ENCODE measurements at places on chromosomes 16 and 17.
A peak's percentile ranks its signal among the peaks of the same experiment; 100 is the strongest.

- DNase-seq: peak; percentile 20
These were observed 26.3 kb downstream of the NFE2L1 start for GRCh38 chr17:48074322-48075081.

GRCh38 chr17:4840893-4841242 lies 7.7 kb downstream of the MINK1 start:
- DNase-seq: no peak

DNA sequence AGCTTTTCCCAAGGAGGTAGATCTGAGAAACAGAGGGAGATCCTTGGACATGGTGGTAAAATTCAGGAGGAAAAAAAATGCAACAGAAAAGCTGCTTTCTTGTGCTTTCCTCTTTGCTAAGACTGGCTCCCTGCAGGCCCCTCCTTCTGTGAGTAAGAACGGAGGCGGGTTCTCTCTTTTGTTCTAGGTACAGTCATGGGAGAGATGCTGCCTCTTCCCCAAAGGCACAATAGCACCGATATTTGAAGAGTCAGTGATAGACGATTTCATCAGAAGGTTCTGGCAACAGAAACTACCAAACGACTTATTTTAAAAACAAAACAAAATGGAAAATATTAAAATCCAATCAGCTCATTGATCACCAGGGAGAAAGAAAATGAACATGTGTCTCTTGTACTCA lies 32.6 kb upstream of the KIFC3 start:
- no peak for DNase-seq

DNA sequence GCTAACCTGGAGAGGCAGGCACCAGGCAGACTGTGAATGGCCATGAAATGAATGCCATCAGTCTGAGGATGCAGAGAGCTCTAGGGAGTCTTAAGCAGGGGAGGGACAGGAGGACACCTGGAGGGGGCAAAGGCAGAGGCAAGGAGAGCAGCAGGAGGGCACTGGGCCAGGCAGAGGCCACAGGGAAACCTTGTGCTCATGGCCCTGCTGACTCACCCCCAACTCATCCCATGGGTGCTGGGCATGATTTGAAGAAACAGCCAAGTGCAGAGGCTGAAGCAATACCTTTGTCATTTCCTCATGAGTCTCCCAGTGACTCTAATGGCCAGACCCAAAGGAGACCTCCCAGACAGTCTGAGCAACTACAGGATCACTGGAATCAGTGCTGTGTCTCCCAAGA lies 141.4 kb downstream of the TMEM132E start:
- DNase-seq: no peak

GRCh38 chr17:27244491-27245223 lies 49.3 kb upstream of the WSB1 start:
- no peak for DNase-seq

- DNase-seq: no peak
These were observed 178.5 kb upstream of the TBX2 start for GRCh38 chr17:61221181-61221580.

DNA sequence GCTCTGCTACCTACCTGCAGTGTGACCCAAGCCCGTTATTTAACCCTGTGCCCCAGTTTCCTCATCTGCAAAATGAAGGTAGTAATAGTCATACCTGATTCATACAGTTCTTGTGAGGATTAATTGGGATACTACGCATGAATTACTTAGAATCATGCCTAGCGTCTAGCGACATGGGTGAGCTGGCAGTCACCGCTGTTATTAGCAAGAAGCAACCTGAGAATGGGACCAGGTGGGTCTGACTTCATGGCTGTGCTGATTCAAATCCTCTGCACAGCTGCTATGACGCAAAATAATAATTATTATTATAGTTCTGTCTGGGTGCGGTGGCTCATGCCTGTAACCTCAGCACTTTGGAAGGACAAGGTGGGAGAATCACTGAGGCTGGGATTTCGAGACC lies 7.9 kb downstream of the SOCS1 start:
- DNase-seq: no peak

- no peak for DNase-seq
These were observed 273.8 kb downstream of the C16orf95 start for GRCh38 chr16:87043231-87044031.

DNA sequence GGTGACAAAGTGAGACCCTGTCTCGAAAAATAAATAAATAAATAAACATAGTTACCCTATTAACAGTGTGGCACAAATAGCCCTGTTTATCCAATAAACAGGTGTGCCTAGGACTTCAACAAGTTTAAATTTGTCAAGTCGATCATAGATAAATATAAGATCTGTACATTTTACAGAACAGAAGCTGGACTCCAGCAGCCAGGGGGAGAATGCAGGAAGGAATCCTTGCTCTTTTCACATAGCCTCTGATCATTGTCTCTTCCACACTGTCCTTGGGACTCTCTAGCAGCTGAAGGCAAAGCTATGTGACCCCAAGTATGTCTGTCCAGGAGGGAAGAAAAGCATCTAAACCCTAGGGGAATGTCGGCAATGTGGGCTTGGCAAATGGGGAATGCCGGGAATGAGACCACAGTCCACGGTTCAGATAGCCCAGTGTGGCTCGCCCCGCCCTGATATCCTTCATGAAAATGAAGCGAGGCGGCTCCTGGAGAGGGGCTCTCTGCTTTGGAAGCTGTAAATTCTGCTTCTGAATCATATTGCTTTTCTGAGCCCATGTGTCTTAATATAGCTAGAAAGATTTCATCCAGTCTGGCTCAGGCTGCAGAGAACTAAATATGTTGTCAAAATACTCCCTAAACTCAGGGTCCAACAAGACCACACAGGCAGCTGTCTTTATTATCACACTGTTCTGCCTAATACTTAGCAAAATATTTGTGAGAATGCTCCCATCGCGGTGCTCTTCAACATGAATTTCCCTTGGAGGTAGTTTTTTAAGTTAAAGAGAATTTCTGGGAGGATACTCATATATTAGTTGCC lies 24.9 kb upstream of the GRB2 start:
- no peak for DNase-seq

DNA sequence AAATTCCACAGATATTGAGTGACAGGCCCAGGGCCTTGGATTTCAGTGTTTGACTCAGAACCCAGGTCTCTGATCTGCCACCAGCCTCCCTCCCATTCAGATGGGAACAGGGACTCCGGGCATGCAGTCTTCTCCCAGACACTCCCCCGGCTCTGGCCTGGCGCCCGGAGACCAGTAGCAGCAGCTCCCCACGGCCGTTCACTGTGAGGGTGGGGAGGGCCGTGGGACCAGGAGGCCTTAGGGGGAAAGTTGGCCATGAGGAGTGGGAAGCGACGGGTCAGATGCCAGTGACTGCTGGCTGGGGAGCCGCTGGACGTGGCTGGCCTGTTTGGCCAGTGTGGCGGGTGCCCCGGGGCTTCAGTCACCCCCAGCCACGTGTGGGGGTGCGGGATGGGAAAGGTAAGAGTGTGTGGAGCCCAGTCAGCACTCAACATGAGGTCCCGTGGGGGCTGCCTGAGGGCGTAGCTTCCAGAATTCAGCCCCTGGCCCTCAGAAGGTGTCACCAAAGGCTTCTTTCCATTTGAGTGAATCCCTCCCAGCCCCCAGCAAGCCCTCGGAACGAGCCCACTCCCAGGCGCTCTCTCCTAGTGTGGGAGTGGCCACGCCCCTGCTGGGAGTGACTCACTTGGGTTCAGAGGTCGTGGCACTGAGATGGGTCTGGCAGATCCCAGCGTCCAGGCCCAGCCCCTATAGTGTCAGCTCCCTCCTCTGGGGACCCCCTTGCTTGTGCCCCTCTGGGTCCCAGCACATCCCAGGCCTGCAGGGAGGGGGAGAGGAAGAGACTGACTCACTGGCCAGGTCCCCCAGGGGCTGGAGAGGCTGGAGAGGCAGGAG lies 309.4 kb downstream of the SEC14L1 start:
- DNase-seq: peak; percentile 50

GRCh38 chr16:11669380-11670146 lies 1.3 kb downstream of the SNN start:
- no peak for DNase-seq

DNA sequence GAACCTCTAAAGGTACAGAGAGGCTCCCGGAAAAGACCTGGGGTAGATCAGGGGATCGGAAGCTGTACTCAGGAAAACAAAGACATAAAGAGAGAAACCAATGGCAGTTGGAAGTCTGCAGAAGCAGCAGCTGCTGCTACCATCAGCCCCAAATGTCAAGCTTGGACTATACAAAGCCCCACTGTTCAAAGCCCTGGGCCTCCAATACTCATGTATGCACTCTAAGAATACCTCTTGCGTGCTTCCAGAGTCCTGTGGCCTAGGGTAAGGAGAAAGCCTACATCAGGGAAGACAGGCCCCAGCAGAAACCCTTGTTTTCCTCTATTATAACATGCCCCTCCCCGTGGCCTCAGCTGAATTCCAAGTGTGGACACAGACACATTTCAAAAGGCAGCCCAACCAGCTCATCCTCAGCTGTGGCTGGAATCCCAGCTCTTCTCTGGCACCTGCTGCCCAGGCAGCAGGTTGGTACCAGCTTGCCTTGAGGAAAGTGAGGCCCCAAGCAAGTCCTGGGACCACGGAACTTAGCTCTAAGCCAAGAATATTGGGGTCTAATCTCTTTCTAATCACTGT lies 19.3 kb upstream of the MTMR4 start:
- no peak for DNase-seq

DNA sequence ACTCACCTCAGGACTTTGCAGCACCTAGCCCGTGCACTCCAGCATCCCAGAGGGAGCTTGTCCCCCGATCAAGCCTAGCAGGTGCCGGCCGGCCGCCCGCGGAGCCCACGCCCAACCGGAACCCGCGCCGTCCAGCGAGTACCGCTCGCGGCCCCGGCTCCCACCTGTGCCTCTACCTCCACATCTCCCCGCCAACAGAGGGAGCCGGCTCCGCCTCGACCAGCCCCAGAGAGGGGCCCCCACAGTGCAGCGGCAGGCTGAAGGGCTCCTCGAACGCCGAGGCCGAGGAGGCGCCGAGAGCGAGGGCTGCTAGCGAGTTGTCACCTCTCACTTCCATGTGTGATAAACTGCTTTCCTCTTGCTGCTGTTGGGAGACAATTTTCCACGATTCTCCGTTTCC lies 41.1 kb upstream of the DHRS7B start:
- no peak for DNase-seq

DNA sequence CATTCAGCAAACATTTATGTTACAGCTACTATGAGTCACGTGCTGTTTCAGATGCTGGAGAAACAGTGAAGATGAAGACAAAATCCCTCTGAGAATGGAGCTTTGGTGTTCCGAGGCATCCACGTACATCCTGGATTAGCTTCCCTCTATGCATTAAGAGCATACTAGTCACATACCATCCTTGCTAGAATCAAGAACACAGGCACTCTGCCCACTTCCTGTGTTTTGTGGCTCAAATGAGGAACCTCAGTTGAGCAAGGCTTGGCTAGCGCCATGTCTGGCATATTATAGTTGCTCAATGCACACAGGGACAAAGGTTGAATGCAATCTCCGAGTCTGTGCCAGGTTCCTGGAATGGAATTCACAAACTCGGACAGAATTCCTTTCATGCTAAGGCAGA lies 297.5 kb downstream of the XYLT1 start:
- no peak for DNase-seq

GRCh38 chr17:81648013-81648706 lies 8.2 kb downstream of the PDE6G start:
- DNase-seq: no peak

Measured in NCI-H446 treated with DMSO at 0.1 percent for 48 hours (cell line).